Right cardiac atrium (tissue), 5 donors: ENCODE measurements at places on chromosomes 4 and X. TPM values are rescaled to one million over a fixed set of nuclear protein-coding genes. Genes with fewer than 3 reads are reported as not detected.

FAM9C gene
- 0.02 TPM for polyA plus RNA-seq

TMEM187 gene
- 6.8 TPM for polyA plus RNA-seq

RAB33A gene
- polyA plus RNA-seq, result 11.3 TPM

FGF13 gene
- polyA plus RNA-seq, result 5.8 TPM

TXK gene
- polyA plus RNA-seq, result 0.14 TPM

CRMP1 gene
- 0.43 TPM for polyA plus RNA-seq

OPHN1 gene
- 1.1 TPM for polyA plus RNA-seq

HSFX4 gene
- polyA plus RNA-seq, result not detected

AP1S2 gene
- polyA plus RNA-seq, result 66.8 TPM

CENPVL1 gene
- polyA plus RNA-seq, result not detected

TRIM2 gene
- polyA plus RNA-seq, result 7.6 TPM

ARAP2 gene
- 0.72 TPM for polyA plus RNA-seq

TBC1D8B gene
- polyA plus RNA-seq, result 1.9 TPM

VEGFC gene
- 4.9 TPM for polyA plus RNA-seq

HHIP gene
- 0.16 TPM for polyA plus RNA-seq

XG gene
- 0.43 TPM for polyA plus RNA-seq

APBB2 gene
- 12.7 TPM for polyA plus RNA-seq

ARHGAP10 gene
- polyA plus RNA-seq, result 36.7 TPM

RRH gene
- not detected for polyA plus RNA-seq

TMEM47 gene
- 29.4 TPM for polyA plus RNA-seq

MAGEB18 gene
- not detected for polyA plus RNA-seq

DACH2 gene
- 0.07 TPM for polyA plus RNA-seq

PHOX2B gene
- 0.16 TPM for polyA plus RNA-seq

CT45A2 gene
- not detected for polyA plus RNA-seq

COX7B2 gene
- polyA plus RNA-seq, result not detected

UCHL1 gene
- 63.9 TPM for polyA plus RNA-seq

ETDA gene
- polyA plus RNA-seq, result not detected

JCHAIN gene
- polyA plus RNA-seq, result 0.36 TPM

HTN3 gene
- polyA plus RNA-seq, result not detected

GCNA gene
- polyA plus RNA-seq, result 0.81 TPM

STOX2 gene
- 2.5 TPM for polyA plus RNA-seq

OGT gene
- 30.3 TPM for polyA plus RNA-seq

AADAT gene
- 1.5 TPM for polyA plus RNA-seq

MEPE gene
- polyA plus RNA-seq, result not detected

SOWAHB gene
- not detected for polyA plus RNA-seq

DCAF4L1 gene
- polyA plus RNA-seq, result 0.07 TPM

MAGEB6 gene
- polyA plus RNA-seq, result not detected

P2RY4 gene
- polyA plus RNA-seq, result 0.05 TPM

WDR17 gene
- polyA plus RNA-seq, result 0.32 TPM

HEPH gene
- polyA plus RNA-seq, result 16.0 TPM

CLNK gene
- not detected for polyA plus RNA-seq

CT83 gene
- polyA plus RNA-seq, result not detected

SSX4 gene
- not detected for polyA plus RNA-seq

LIMCH1 gene
- polyA plus RNA-seq, result 43.3 TPM

TEX11 gene
- not detected for polyA plus RNA-seq

IGFBP7 gene
- polyA plus RNA-seq, result 809 TPM

FDCSP gene
- not detected for polyA plus RNA-seq

CYTL1 gene
- 0.50 TPM for polyA plus RNA-seq

ENPP6 gene
- polyA plus RNA-seq, result 0.05 TPM
